Esophagus muscularis mucosa (tissue), 4 donors: ENCODE measurements at places on chromosomes 7 and 10. TPM values are rescaled to one million over a fixed set of nuclear protein-coding genes. Genes with fewer than 3 reads are reported as not detected.
A peak's percentile ranks its signal among the peaks of the same experiment; 100 is the strongest.

Gene OR2A5
- total RNA-seq: not detected

DNA sequence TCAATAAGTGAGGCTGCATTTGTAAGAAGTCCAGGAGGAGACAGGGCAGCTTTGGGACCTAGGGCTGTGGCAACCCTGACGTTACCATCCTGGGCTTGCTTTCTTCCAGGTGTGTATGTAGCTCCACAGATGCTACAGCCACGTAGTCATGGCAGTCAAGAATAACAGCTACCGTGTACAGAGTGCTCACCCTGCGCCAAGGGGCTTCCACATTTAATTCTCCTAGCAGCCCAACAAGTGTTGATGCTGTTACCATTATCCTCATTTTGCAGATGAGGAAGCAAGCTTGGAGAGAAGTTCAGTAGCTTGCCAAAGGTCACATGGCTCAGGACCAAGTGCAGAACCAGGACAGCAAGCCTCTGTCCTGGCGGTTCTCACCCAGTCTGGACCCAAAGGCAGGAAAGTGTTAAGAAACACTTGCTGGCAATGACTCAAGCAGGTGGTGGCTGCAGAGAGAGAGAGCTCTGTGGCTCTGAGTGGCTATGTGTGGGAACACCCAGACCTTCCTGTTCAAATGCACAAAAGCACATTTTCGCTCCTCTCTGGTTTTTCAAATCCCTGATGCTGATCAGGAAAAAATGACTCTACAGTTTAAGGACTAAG is 89.8 kb downstream of the CREM start:
- no peaks in the 10 kb centered on the region for H3K27me3 ChIP-seq
- H3K4me1 ChIP-seq: peaks cover 16% of the 10 kb centered on the region
- no peaks in the 10 kb centered on the region for H3K36me3 ChIP-seq
- no peak overlapping the region for H3K4me3 ChIP-seq
- no peak for DNase-seq

DNA sequence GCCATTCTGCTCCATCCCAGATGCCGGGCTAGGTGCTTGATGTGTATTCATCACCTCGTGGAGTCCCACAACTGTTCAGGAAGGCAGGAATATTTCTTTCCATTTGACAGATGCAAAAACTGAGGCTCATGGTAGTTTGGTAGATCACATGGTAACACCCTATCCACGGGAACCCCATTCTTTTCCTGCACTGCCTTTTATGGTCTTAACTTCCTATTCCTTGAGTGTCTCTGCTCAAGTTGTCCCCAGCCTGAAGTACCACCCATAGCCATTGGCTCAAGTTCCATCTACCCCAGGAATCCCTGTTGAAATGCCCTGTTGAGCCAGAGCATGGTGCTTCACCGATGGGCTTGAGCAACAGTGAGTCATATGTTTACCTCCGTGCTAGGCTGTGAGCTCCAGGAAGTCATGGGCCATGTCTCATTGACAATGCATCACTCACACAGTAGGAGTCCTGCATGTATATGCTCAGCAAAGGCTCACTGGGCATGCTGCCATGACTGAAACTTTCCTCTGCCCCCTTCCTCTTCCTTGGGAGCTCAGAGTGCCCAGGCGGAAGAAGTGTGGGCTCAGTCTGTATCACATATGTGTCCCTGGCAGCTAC is 71.7 kb upstream of the ADAM12 start:
- H3K4me3 ChIP-seq: no peak overlapping the region
- H3K36me3 ChIP-seq: no peaks in the 10 kb centered on the region
- H3K27ac ChIP-seq: no peak overlapping the region
- DNase-seq: peak; percentile 92

DNA sequence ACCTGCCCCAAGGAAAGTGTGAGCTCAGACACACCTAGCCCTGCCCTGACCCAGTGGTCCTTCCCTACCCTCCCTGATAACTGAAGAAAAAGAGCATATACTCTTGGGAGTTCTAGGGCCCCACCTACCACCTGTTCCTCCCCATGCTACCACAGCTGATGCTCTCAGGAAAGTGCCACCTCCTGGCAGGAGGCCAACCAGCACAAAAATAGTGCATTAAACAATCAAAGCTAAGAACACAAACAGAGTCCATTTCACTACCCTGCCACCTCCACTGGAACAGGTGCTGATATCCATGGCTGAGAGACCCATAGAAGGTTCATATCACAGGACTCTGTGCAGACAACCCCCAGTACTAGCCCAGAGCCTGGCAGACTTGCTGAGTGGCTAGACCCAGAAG is 288.6 kb upstream of the PHF14 start:
- no peak overlapping the region for H3K4me3 ChIP-seq
- H3K4me1 ChIP-seq: no peaks in the 10 kb centered on the region
- no peaks in the 10 kb centered on the region for H3K36me3 ChIP-seq
- no peak overlapping the region for H3K27ac ChIP-seq
